ENCODE measurements at places on chromosomes 13 and 19.

- no peak for DNase-seq
These were observed 12.4 kb downstream of the WDR87 start for GRCh38 chr19:37893845-37894575.

- DNase-seq, result no peak
These were observed 3.2 kb upstream of the MAB21L1 start for GRCh38 chr13:35479706-35480105.

GRCh38 chr13:39870197-39870747, 214.8 kb downstream of the COG6 start:
- DNase-seq, result no peak

DNA sequence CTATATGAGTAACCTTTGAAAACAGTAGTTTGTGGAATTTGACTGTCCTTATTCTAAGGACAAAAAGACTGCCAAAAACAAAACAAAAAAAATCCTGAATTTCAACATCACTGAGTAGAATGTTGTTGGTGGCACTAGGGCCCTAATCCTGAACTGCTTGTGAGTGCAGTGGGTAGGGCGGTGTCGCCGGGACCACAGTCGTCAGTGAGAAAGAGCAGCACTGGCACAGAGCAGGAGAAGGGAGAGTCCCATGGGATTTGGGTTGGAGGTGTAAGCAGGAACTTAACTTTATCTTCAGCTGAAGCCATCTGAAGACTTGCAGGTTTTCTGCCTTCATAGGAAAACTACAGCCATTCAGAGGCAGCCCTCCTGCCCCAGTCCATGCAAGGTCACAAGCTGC, 5.6 kb downstream of the PCID2 start:
- DNase-seq, result no peak

DNA sequence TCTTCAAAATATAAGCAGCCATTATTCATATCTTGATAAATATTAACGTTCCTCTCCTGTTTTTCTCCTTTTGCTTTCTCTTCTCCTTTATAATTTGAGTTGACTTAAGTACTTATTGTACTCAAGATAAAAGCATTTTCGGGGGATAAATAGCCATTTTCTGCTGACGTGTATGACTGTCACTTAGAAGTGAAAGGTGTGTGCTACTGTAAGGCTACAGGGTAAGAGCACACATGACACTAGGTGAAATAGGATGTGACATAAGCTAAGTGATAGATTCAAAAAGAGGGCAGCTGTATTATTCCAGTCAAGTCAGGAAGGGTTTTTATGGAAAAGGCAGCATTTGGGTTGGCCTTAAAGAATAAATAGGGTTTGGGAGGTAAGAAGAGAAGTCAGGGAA, 128.5 kb downstream of the GPC6 start:
- no peak for DNase-seq

GRCh38 chr13:112711528-112712265, 21.9 kb downstream of the ATP11A start:
- DNase-seq, result no peak

DNA sequence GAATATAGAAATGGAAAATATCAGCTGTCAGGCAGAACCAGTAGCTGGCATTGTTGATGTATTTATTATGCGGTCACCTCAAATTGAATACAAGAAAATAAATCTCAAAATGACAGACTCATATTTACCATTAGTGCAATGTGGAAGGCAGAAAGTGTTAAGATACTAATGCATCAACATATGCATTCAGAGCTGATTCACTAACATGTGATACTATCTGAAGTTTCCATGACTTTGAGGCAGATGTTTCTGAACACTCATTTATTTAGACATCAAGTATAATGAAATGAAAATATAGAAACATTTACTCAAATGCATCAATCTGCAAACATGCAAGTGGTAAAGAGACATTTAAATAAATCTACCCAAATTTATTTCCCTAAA, 474.2 kb upstream of the SLC10A2 start:
- no peak for DNase-seq

DNA sequence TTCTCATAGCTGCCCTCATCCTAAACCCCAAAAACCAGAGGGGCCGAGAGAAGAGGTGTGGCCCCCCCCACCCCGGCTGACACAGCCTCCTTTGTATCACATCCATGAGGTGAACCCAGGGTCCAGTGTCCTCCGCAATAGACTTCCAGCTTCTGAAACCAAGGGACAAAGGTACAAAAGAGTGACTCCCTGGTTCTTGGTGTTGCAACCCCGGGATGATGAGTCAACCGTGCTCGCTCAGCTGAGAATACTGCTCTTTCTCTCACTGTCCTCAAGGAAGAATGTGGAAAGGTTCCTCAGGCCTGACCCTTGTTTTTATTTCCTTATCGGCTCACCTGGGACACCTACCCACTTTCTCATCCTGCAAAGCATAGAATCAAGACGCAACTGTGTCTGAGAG, 5.5 kb downstream of the SLC15A1 start:
- no peak for DNase-seq

DNA sequence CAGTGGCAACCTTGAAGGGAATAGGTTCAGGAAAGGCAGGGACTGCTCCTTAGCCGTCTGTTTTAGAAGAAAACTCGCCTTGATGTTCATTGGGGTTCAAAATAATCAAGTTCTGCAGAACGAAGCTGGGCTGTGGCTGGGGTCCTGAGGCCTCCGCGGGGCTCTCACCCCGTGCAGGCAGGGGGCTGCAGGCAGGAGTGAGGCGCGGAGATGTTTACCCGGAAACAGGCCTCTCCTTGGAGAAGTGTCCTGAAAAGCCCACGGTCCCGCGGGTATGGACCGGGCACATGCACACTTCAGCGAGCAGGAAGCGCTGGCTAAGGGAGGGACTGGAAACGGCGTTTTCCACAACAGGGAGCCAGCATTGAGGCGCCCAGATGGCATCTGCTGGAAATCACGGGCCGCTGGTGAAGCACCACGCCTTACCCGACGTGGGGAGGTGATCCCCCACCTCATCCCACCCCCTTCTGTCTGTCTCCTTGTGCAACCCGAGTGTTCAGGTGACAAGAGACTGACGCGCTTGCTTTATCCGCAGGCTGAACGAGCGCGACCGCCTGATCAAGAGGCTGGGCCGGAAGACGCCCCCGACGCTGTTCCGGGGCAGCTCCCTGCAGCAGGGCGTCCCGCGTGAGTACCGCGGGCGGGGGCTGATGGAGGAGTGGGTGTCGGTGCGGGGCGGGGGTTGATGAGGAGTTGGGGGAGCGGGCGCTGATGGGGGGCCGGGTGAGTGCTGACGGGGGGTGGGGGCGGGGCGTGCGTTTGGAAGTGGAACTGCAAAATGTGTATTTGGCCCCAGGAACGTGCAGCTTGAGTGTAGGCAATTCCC, 39.6 kb downstream of the SHISA2 start:
- peak; percentile 48 for DNase-seq

- DNase-seq, result no peak
These were observed 41.2 kb downstream of the CCL25 start for GRCh38 chr19:8093740-8094139.

DNA sequence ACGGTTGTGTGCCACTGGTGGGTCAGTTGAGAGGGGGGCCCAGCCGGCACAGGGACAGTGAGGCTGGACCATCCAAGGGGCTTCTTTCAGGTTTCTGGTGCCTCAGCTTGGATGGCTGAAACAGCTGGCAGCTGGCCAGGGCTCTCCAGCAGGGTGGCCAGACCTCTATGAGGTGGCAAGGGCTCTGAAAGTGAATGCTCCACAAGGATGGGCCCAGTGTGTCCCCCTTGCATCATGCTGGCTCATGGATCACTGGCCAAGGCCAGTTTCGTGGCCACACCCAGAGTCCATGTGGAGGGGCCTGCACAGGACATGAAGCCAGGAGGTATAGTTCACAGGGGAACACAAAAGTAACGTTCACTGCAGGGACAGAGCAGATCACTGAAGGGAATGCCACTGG, 49.6 kb downstream of the CDADC1 start:
- DNase-seq, result no peak

GRCh38 chr13:37047032-37047431, 12.5 kb downstream of the SUPT20H start:
- no peak for DNase-seq

- DNase-seq, result no peak
These were observed 26.9 kb downstream of the ZNF846 start for GRCh38 chr19:9741476-9742171.

- no peak for DNase-seq
These were observed 109.5 kb upstream of the MIR17HG start for GRCh38 chr13:91238036-91238435.

DNA sequence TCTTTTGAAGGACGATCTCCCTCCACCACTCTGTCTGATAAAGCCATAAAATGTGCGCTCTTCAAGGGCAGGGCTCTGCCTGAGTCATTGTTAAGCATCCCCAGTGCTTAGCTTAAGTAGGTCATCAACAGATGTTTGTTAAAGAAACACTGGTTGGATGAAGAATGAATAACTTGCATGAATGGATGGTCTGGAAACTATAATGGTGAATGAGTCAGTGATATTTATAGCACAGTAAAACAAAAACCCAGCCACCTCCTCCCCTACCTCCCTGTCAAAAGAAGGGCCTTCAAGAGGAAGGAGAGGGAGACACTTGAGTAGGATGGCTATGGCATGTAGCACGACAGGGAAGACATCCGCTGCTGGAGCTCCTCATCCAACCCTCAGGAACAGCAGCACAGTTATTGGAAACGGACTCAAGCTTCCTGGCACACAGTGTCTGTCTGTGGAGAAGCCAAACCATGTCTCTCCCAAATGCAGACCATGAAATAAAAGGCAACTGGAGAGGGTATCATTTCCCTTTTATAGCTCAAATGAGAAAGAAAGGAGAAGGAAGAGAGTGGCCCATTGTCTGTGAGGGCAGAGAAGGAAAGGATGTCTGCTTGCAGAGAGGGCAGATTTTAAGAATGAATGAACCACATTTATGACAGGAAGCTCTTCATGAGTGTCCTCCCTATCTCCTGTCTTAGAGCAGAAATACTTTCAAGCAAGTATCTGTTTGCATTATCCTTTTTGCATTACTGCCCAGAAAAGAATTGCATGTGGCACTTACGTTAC, 183.5 kb upstream of the UBL3 start:
- DNase-seq, result no peak

DNA sequence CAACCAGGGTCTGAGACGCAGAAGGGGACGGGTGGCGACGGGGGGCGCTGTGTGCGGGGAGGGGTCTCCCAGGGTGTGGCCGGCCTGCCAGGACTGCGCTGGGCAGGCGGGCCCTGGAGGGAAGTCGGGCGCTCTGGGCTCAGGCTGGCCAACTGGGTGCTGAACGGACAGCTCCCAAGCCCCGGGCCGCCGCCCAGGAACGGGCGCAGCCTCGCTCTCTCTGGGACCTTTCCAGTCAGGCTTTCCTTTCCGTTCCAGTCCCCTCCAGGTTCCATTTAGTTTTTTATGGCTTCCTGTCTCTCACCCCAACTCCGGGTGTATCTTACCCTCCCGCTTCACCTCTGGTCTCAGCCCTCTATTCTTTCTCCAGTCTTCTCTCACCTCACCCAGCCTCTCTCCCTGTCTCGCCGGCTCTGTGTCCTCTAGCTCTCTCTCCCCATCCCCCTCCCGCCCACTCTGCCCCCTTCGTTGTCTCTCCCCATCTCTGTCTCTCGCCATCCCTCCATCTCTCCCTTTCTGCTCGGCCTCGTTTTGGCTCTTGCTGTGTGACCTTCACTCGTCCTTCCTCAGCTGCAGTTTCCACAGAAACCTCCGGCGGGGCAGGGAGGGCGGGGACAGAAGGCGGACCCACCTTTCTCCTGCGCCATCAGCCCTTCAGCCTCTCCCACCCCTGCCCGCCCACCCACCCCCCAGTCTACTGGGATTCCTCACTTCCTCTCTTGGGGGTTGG, 3.3 kb upstream of the ATP1A3 start:
- DNase-seq, result no peak

GRCh38 chr19:872266-872951, 12.9 kb downstream of the CFD start:
- peak; percentile 76 for DNase-seq

GRCh38 chr19:14683439-14683838, 6.4 kb upstream of the ZNF333 start:
- DNase-seq, result no peak

Measured in stimulated activated naive CD4-positive, alpha-beta T cell treated with Interleukin-2 at 50 U/mL for 16 hours (primary cell).